ENCODE measurements at places on chromosomes 13 and 19. TPM values are rescaled to one million over a fixed set of nuclear protein-coding genes. Genes with fewer than 3 reads are reported as not detected.
A peak's percentile ranks its signal among the peaks of the same experiment; 100 is the strongest.

DNA sequence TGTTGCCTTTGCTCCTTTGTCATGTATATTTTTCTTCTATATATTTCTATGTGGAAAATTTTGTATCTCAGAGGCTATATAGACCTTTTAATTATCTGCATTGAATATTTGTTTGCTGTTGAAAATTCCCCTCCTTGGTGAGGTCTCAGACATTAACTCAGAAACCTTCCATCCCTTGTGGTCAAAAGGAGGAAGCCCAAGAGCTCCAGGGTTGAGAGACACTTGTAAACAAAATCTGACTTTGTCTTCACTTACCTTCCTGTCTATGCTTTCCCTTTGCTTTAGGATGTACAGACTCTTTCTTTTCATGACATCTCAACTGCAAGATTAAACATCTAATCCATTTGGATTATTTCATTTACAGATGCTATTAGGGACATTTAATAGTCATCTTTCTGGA, 157.5 kb downstream of the PCDH20 start:
- no peak overlapping the region for H3K4me3 ChIP-seq
- H3K27ac ChIP-seq = no peak overlapping the region
- H3K27me3 ChIP-seq = no peaks in the 10 kb centered on the region

LILRA1 gene
- not detected for total RNA-seq

DNA sequence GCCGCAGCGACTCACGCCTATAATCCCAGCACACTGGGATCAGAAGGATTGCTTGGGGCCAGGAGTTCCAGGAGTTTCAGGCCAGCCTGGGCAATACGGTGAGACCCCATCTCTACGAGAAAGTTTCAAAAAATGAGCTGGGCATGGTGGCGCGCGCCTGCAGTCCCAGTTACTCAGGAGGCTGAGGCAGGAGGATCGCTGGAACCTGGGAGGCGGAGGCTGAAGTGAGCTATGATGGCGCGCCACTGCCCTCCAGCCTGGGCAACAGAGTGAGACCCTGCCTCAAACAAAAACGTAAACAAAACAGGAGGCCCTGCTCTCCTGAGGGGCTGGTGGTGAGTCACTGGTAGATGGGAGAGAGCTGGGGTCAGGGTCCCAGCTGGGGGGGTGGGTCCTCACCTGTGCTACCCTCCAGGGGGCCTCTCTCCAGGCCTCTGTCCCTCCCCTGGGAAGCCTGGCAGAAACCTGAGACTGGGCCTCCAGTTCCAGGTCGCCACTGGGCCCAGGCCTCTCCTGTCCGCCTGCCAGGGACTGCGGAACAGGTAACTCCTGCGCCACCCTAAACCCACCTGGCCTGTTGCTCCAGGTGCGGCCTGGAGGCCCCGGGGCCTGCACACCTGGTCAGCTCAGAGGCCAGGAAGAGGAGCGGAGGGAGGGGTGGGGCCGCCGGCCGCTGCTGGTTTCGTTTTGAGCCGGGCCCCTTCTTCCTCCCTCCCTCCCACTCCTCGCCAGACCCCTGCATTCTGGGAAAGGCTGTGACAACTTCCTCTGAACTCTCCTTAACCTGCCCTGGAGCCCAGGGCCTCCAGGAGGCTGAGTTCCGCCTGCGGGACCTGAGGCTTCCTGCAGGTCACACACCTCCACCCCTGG, 17.2 kb upstream of the ZBTB7A start:
- H3K27me3 ChIP-seq = no peaks in the 10 kb centered on the region
- H3K27ac ChIP-seq = no peak overlapping the region
- peaks cover 21% of the 10 kb centered on the region for H3K36me3 ChIP-seq
- H3K4me1 ChIP-seq = no peaks in the 10 kb centered on the region

- peaks cover 29% of the 10 kb centered on the region for H3K36me3 ChIP-seq
- peaks cover 33% of the 10 kb centered on the region for H3K4me1 ChIP-seq
- no peak for DNase-seq
- no peaks in the 10 kb centered on the region for H3K27me3 ChIP-seq
These were observed 25.4 kb downstream of the PAK4 start for GRCh38 chr19:39150807-39151600.

DNA sequence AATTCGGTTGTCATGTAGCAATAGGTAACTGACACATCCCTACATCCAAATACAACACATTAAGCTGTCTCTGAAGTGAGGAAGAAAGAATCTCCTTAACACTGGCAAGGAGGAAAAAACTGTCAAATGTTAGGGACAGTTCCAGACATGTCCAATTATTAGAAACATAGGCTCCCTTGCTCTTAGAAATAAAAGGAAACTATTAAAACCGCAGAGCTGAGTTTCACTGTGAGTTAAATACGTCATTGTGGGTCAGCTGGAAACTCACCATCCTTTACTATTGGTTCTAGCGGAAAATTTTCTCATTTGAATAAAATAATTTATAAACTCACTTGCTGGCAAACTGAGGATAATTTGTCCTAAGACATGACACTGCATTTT, 40.7 kb downstream of the STARD13 start:
- no peak overlapping the region for H3K27ac ChIP-seq
- peaks cover 8% of the 10 kb centered on the region for H3K4me1 ChIP-seq
- H3K4me3 ChIP-seq = no peak overlapping the region
- no peaks in the 10 kb centered on the region for H3K27me3 ChIP-seq
- H3K36me3 ChIP-seq = no peaks in the 10 kb centered on the region

SLC25A41 gene
- total RNA-seq = 1.4 TPM

- peaks cover 45% of the 10 kb centered on the region for H3K36me3 ChIP-seq
- H3K27me3 ChIP-seq = no peaks in the 10 kb centered on the region
- no peak for DNase-seq
- no peak overlapping the region for H3K27ac ChIP-seq
- H3K4me1 ChIP-seq = no peaks in the 10 kb centered on the region
These were observed 18.5 kb downstream of the PPP1R12C start for GRCh38 chr19:55098716-55099556.

PRKCG gene
- total RNA-seq = 45.4 TPM

DNA sequence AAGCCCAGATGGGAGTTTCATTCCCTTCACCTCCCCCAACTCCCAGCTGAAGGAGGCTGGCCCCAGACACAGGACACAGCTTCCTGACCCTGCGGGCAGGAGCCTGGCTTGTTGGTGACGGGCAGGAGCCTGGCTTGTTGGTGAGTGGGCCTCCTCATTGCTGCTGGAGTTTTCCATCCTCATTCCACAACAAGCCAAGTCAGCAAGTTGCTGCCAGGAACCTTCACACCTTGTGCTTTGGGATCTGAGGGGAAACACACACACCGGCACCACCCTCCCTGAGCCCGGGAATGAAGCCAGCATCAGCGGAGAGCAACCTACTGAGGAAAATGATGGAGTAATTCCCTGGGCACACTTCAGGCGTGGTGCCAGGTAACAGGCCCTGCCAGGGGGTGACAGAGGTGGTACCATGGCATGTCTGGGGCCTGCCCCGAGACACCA, 74.9 kb downstream of the ALOX5AP start:
- DNase-seq = no peak
- H3K27ac ChIP-seq = no peak overlapping the region
- no peak overlapping the region for H3K4me3 ChIP-seq

GRCh38 chr19:2478278-2478755, 2.4 kb downstream of the GADD45B start:
- peak overlapping the region; percentile 95 for H3K4me3 ChIP-seq
- peak; percentile 68 for DNase-seq
- H3K4me1 ChIP-seq = peaks cover 9% of the 10 kb centered on the region
- peaks cover 11% of the 10 kb centered on the region for H3K27me3 ChIP-seq
- H3K36me3 ChIP-seq = peaks cover 48% of the 10 kb centered on the region

GRCh38 chr13:99495466-99496183, 5.6 kb upstream of the TM9SF2 start:
- H3K36me3 ChIP-seq = peaks cover 51% of the 10 kb centered on the region
- H3K4me3 ChIP-seq = peak overlapping the region; percentile 86
- H3K27me3 ChIP-seq = no peaks in the 10 kb centered on the region
- H3K27ac ChIP-seq = peak overlapping the region; percentile 87
- peaks cover 7% of the 10 kb centered on the region for H3K4me1 ChIP-seq
- DNase-seq = no peak

PSG2 gene
- total RNA-seq = not detected

GRCh38 chr19:2487842-2488241, 11.9 kb downstream of the GADD45B start:
- DNase-seq = no peak
- peaks cover 13% of the 10 kb centered on the region for H3K4me1 ChIP-seq
- peaks cover 6% of the 10 kb centered on the region for H3K36me3 ChIP-seq
- no peaks in the 10 kb centered on the region for H3K27me3 ChIP-seq
- no peak overlapping the region for H3K4me3 ChIP-seq

- H3K4me1 ChIP-seq = no peaks in the 10 kb centered on the region
- H3K36me3 ChIP-seq = no peaks in the 10 kb centered on the region
These were observed 161.5 kb downstream of the MZT1 start for GRCh38 chr13:72565893-72566292.

- DNase-seq = no peak
- no peak overlapping the region for H3K27ac ChIP-seq
- no peaks in the 10 kb centered on the region for H3K27me3 ChIP-seq
- H3K4me1 ChIP-seq = peaks cover 21% of the 10 kb centered on the region
- peaks cover 49% of the 10 kb centered on the region for H3K36me3 ChIP-seq
These were observed 33.6 kb upstream of the EPHX3 start for GRCh38 chr19:15265850-15266248.

VSTM2B gene
- total RNA-seq = not detected

C1QTNF9 gene
- not detected for total RNA-seq

DNA sequence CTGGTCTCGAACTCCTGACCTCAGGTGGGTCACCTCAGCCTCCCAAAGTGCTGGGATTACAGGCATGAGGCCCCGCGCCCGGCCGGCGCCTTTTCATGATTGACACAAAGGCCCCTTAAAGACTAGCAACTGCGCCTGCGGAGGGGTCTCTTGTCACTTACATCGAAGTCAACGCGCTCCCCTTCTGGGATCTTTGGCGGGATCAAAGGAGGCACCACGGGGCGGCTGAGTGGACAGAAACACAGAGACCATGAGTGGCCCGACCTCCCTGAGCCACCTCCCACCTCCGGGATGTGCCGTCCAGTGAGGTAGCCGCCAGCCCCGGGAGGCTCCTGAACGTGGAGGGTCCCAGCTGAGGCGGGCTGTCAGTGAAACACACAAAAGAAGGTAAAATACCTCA, 7.3 kb downstream of the TNNT1 start:
- no peak overlapping the region for H3K4me3 ChIP-seq
- no peak for DNase-seq
- peaks cover 28% of the 10 kb centered on the region for H3K27me3 ChIP-seq
- no peaks in the 10 kb centered on the region for H3K4me1 ChIP-seq

DNA sequence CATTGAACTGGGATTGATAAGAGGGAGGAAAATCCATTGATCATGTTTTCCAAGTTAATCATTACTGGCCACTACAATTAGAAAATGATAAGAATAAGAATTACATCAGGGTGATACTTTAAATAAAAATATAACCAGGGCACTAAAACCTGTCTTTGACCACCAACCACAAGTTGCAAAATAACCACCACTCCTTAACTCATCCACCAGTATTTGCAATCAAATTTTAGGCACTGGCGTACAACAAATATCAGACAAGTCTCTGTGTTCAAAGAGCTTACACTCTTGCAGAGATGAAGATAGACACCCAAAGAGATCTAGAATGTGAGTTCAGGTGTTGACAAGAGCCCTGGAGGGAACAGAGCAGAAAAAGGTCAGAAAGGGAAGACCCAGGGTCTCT, 514 bp downstream of the CEACAM3 start:
- DNase-seq = no peak
- H3K27ac ChIP-seq = no peak overlapping the region
- peaks cover 31% of the 10 kb centered on the region for H3K27me3 ChIP-seq
- peaks cover 34% of the 10 kb centered on the region for H3K4me1 ChIP-seq

MBD3L2 gene
- total RNA-seq = not detected

- peak within 1 kb of the TSS; percentile 74 for H3K27ac ChIP-seq
- peak; percentile 54 for DNase-seq
- peak within 1 kb of the TSS; percentile 83 for H3K4me3 ChIP-seq
- peaks cover 34% of the 10 kb centered on the region for H3K4me1 ChIP-seq
These were observed at the start of gene USP12 for GRCh38 chr13:27171244-27171826. Gene USP12 (minus strand): TSS chr13:27171811. CDS start chr13:27171639, 172 bp downstream.

GRCh38 chr19:16584248-16585093, 12.3 kb upstream of the SLC35E1 start:
- no peak overlapping the region for H3K4me3 ChIP-seq
- DNase-seq = peak; percentile 29
- H3K27me3 ChIP-seq = no peaks in the 10 kb centered on the region
